ENCODE measurements at places on chromosomes 1 and 21.

DNA sequence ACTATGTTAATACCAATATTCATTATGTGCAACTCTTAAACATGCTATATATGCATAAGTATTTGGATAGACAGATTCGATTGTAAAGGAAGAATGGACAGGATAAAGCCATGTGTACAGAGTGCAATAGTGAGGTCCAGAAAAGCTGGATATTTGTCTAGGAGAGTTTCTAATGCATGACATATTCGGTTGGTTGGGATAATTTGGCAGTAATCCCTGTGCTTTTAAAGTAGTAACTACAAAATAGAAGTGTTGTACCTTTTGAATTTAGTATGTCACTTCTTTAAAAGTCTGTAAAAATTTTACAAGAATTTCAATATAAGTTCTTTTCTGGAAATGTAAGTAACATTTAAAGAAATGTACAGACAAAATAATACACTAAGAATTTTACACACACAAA is 774.5 kb downstream of the USP25 start:
- no peak for DNase-seq

DNA sequence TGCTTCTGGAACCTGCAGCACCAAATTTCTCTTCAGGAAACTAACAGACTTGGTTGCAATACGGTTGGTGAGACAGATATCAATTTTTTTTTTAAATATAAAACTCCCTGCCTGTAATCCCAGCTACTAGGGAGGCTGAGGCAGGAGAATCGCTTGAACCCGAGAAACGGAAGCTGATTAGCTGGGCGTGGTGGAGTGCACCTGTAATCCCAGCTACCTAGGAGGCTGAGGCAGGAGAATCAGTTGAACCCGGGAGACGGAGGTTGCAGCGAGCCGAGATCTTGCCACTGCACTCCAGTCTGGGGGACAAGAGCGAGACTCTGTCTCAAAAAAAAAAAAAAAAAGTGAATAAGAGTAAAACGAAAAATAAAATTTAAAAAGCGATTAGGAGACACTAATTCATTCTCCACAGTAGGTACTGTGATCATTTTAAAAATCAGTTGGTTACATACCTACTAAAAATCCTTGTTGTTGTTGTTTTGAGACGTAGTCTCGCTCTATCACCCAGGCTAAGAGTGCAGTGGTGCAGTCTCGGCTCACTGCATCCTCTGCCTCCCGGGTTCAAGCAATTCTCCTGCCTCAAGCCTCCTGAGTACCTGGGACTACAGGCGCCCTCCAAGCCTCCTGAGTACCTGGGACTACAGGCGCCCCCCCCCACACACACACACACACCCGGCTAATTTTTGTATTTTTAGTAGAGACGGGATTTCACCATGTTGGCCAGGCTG is 796 bp upstream of the RBM8A start:
- no peak for DNase-seq

DNA sequence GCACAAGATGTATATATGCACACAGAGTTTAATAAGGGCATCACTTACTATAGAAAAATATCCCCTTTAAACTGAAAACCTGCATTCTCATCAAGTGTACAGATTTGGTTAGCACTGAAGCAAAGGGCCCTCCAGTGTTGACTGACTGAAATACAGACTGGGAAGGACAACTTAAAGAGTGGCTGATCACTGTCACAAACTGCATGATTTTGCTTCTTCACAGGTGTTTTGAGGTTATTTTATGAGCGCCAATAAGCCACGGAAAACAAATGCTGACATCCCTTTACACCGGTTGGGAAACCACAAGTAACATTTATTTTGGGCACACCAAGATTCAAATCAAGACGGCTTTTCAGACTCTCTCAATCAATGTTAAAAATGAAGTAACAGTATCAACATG is 30.9 kb upstream of the RAP1GAP start:
- DNase-seq: no peak

GRCh38 chr1:17075470-17076255 is 21.8 kb upstream of the SDHB start:
- DNase-seq: no peak

GRCh38 chr1:229535230-229535629 is 23.3 kb downstream of the ABCB10 start:
- no peak for DNase-seq

DNA sequence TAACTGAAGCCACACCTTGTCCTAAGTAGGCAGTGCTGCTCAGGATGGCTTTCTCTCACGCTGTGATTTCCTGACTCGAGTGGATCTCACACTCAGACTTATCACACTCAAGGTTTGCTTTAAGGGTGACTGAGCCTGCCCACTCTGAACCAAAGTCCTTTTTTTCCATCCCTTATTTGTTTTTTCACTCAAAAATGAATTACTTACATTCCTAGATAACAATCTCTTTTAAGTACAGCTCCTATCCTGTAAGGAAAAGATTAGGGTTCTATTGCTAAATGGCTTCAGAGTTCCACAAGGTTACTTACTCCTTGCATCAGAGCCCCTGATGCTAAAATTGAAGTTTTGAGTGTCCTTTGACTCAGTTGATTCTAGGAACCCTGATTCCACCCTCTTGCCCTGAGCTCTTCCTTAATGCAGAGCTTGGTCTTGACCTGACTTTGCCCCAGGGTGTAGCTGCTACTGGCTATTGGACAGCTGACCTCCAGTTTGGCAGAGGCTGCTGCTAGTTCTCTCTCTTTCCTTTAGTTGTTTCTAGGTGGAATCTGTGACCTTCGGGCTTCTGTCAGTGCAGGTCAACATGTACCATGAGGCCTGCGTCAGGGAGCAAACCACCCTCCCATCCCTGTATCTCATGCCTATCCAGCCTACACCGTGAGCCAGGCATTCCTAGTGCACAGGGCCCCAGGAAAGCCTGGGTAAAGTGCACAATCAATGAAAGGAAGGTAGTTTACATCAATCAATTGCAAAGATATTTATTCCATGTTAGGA is 80.1 kb upstream of the CD55 start:
- no peak for DNase-seq

DNA sequence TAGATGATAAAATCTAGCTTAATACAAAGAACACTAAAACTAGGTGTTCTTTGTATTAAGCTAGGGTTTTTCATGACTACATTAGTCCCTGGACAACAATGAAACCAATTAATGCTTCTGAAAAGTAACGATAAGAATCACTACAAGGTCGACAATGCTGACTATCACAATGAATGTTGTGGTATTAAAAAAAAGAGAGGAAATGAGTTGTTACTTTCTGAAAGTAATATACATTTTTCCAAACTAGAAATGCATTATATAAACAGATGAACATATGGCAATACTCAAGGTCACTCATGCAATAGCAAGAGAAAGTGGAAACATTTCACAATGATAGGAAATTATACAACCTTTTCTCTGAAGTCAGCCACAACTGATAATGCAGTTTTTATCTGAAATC is 19.0 kb downstream of the DPH5 start:
- no peak for DNase-seq

GRCh38 chr21:18840239-18840638 is 436.7 kb upstream of the TMPRSS15 start:
- DNase-seq: no peak

- no peak for DNase-seq
Measured at GRCh38 chr1:110035236-110035752, 870 bp downstream of the STRIP1 start.

DNA sequence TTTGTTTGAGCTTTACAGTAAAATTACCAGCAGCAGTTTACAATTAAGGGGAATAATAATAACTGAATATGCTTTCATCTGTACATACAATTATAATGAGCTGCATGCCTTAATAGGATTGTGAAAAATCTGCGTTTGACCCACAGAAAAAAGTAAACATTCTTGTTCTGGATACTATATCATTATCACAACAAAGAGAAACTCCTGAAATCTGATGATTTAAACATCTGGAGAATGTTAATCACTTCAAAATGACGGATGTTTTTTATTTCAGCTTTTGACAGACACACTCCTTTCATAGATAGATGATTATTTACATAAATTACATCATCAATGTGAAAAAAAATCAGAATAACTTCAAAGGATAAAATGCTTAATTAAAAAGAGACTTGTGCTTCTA is 58.5 kb downstream of the TYW3 start:
- DNase-seq: no peak

- DNase-seq: no peak
Measured at GRCh38 chr1:19860418-19860817, 21.8 kb upstream of the OTUD3 start.

All from T-helper 9 cell (primary cell).